Stimulated activated CD8-positive, alpha-beta memory T cell treated with anti-CD3 and anti-CD28 coated beads, Interleukin-7, amount 100 ng/mL, for 1 hour (primary cell): ENCODE measurements at places on chromosomes 7 and 10.

DNA sequence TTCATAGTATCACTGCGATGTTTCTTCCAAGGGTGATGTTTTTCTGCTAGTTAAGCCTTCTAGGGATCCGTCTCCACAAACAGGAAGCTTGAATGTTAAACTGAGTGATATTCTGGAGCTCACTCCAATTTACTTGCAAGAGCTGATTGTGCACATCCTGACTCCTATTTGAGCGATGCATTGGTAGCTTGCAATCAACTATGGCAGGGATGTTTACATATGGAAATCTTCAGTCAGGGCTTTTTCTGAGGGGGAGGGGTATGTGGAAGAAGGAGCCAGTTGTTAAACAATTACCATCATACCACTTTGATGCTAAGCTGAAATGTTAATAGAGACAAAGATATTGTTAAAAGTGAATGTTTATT lies 43.2 kb upstream of the NXPH1 start:
- DNase-seq: no peak

DNA sequence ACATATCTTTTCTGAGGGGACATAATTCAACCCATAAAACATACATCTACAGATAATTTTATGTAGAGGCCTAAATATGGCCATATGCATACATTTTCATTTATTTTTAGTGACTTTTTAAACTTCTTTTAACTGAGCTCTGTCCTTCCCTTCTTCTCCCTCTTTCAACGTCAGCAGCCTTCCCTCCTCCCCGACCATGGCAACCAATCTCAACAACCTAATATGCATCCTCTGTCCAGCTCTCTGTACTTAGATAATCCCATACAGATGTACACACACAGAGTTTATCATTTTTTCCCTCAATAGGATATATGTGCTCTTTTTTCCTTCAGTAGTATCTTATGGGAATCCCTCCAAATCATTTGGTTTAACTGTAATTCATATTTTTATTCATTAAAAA lies 94.3 kb downstream of the CCDC71L start:
- DNase-seq: no peak

- DNase-seq: no peak
Measured at GRCh38 chr10:49690698-49691356, 11.4 kb downstream of the C10orf53 start.

DNA sequence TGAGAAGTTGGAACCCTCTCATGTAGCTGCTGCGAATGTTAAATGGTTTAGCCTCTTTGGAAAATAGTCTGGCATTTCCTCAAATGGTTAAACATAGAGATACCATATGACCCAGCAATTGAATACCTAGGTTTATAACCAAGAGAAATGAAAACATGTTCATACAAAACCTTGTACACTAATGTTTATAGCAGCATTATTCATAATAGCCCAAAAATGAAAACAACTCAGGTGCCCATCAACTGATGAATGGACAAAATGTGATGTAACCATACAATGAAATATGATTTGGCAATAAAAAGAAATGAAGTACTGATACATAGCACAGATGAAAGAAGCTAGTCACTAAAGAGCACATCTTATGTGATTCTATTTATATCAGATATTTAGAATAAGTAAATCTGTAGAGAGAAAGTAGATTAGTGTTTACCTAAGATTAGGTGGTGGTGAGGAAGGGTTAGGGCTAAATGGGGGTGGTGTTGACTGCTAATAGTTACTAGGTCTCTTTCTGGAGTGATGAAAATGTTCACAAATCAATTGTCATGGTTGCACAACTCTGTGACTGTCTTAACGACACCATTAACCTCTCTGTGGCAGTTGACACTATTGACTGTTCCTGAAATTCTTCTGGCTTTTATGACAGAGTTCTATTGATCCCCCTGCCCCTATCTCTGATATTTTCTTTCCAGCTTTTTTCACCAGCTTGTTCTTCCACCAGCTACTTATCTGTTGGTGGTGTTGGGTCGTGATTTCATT lies 35.2 kb downstream of the VCL start:
- DNase-seq: no peak

- DNase-seq: no peak
Measured at GRCh38 chr7:12256090-12256489, 45.0 kb downstream of the TMEM106B start.

- no peak for DNase-seq
Measured at GRCh38 chr7:40698214-40698920, 563.6 kb downstream of the SUGCT start.

DNA sequence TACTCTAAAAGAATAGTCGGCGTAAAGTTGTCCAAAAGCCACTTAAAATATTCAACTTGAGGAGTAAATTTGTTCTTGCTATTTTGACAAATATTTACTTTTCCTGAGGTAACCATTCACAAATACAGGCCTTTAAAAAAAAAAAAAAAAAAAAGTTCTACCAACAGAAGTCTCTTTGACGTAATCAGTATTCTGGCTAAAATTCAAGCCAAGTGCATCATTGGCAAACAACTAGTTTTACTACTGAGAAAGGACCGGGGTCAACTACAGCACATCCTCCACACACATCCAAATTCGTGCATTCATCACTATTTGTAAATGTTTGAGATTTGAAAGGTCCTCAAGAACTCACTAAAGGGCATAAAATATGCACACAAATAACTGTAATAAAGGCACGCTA lies 2.0 kb downstream of the OAT start:
- no peak for DNase-seq

DNA sequence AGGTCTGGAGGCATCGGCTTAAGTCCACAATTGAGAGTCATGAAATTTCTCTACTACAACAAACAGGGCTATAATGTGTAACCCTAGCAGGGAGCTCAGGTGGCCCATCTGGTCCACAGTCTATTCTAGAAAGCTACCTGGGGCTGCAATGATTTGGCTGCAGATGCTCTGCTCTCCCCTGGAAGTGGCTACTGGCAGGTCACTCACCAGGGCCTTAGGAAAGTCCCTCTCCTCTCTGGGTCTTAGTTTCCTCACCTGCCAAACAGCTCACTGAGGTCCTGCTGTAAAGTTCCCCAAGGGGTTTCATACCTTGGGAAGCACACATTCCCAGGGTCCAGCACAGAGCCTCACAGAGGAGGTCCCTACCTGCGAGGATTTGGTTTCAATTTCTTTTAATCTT lies 2.5 kb downstream of the IGFBP3 start:
- no peak for DNase-seq

DNA sequence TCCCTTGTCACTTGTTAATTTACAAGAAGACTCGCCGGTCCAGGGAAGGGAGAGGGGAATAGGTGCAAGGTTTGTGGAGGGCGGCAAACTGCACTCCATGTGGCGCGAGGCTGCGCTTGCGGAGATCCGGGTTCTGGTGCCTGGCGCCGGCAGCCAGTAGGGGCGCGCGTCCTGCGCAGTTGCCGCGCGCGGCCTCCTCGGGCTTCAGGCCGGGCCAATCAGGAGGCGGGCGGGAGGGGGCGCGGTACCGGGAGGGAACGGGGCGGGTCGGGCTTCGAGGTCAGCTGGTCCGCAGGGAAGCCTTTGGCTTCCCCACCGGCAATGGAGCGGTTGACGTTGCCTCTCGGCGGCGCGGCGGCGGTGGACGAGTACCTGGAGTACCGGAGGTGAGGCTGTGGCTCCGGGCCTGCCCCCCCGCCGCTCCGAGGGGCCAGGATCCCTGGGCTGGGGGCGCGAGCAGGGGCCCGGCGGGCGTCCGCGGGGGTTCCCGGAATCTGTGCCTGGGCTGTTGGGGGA lies at the start of gene FAM221A:
TSS of gene FAM221A (plus strand) at position 302 of the 516 bp plus-strand sequence. CDS start at position 322, 20 bp downstream.
- DNase-seq: peak; percentile 67

- DNase-seq: no peak
Measured at GRCh38 chr7:47602272-47603004, 20.5 kb upstream of the TNS3 start.

GRCh38 chr10:31707093-31708039 lies 221.3 kb downstream of the ARHGAP12 start:
- no peak for DNase-seq

DNA sequence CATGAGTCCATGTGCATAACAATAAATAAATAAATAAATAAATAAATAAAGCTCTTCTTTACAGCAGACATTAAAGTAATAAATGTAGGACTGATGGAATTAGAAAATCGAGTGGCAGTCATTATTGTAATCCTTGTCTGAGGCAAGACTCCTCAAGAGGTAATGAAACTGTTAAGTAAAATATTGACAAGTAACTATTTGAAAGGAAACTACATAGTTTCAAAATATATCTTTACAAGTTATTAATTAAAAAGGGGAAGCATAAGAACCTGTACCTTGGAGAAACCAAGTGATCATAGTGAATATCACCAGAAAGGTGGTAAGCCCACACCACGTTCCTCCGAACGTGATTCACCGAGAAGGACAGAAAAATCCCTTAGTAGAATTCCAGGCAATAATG lies 285.6 kb upstream of the SORCS1 start:
- DNase-seq: no peak

DNA sequence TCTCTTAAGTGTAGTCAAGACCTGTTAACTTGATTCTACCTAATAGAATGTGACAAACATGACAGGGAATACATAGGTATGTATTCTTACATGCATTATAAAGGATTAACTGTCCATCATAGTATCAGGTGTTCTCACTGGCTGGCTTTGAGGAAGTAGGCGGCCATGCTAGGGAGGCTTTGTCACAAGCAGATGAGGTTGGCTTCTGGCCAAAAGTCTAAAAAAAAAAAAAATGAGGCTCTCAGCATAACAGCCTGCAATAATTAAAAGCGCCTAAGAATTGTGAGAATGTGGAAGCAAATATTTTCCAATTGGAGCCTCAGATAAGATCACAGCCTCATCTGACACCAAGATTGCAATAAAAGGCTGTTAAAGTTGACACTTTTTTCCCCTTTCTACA lies 1256.8 kb upstream of the SORCS1 start:
- no peak for DNase-seq

GRCh38 chr7:34155220-34155908 lies 250.0 kb downstream of the BMPER start:
- no peak for DNase-seq

DNA sequence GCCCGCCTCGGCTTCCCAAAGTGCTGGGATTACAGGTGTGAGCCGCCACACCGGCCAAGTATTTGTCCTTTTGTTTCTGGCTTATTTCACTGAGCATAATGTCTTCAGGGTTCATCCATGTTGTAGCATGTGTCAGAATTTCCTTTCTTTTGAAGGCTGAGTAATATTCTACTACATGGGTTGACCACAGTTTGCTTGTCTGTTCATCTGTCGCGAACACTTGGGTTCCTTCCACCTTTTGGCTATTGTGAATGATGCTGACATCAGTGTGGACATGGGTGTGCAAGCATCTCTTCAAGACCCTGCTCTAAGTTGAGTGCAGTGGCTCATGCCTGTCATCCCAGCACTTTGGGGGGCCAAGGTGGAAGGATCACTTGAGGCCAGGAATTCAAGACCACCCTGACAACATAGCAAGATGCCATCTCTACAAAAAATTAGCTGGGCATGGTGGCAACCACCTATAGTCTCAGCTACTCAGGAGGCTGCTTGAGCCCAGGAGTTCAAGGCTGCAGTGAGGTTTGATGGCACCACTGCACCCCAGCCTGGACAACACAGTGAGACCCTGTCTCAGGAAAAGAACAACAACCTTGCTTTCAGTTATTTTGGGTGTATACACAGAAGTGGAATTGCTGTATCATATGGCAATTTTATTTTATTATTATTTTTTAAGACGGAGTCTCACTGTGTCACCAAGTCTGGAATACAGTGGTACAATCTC lies 17.0 kb downstream of the CHST12 start:
- no peak for DNase-seq

- DNase-seq: no peak
Measured at GRCh38 chr7:132705146-132705545, 128.9 kb upstream of the PLXNA4 start.

DNA sequence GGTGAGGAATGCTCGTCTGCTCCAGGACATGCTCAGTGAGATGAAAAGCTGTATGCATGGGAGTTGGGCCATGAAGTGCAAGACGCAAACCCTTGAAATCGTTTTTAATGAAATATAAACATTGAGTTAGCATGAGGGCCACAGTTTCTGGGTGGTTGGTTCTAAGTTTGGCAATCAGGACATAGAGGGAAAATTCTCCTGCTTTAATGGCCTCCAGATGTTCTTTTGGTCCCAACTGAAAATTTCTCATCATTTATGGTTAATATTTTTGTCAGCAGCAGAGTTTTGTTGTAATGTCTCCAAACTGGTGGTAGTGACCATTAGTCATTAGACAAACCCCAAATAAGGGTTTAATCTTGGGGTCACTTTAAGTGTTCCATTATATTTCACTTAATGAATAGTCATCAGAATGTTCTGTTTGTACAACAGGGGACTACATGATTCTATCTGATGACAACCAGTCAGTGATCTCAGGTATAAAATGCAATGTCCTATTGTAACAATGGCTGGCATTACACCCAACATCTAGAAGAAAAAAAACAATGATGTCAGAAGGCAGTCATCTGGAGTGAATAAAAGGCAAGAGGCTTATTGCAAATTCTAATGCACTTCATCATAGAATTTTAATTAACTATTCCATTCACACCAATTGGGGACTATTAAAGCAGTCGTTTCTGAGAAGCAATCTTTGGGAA lies 197.4 kb downstream of the JCAD start:
- DNase-seq: no peak

DNA sequence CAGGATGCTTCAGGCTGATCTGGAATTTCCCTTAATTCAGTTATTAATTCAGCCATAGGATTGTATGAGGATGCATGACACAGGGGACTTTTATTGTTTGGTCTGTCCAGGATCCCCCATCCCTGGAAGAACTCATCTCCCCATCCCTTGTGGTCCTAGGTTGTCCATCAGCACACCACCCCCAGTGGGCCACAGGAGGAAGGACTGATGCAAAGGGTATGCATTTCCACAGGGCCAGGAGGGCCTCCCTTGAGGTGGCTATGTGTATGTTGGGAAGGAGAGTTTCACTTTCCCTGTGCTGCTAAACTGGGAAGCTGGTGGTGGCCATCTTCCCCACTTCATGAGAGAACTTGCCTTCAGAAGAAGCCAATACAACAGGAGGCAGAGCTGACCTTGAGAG lies 44.6 kb upstream of the GRB10 start:
- no peak for DNase-seq

- no peak for DNase-seq
Measured at GRCh38 chr10:112783351-112784021, 166.6 kb upstream of the TCF7L2 start.

GRCh38 chr7:43137811-43138210 lies 25.4 kb downstream of the HECW1 start:
- no peak for DNase-seq

- DNase-seq: no peak
Measured at GRCh38 chr10:97551271-97551670, 21.3 kb upstream of the ANKRD2 start.

GRCh38 chr7:66697449-66698438 lies 42.8 kb upstream of the RABGEF1 start:
- no peak for DNase-seq

DNA sequence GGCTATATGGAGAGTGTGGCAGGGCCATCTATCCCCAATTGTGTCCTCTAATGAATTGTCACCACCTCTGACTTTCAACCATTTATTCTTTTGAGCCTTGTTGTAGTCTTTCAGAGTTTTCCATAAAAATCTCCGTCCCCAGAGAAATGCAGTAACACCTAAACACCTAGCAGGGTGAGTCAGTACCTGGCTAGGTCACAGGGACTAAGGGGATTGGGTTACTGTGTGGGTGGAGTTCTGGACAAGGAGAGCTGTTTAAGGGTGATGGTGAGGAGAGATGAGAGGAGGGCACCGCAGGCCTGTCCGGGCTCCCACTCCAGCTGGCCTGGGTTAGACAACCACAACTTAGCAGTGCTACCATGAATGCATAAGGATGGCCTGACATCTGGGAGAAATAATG lies 186.2 kb upstream of the LYZL1 start:
- DNase-seq: no peak

- peak; percentile 49 for DNase-seq
Measured at GRCh38 chr7:44073664-44074348, 8.4 kb upstream of the PGAM2 start.

GRCh38 chr7:50798126-50798525 lies 15.4 kb upstream of the GRB10 start:
- DNase-seq: no peak
